ENCODE measurements at places on chromosomes 5 and 9.
A peak's percentile ranks its signal among the peaks of the same experiment; 100 is the strongest.

GRCh38 chr9:126874546-126875314, 14.3 kb downstream of the ZBTB34 start:
- no peak for DNase-seq

DNA sequence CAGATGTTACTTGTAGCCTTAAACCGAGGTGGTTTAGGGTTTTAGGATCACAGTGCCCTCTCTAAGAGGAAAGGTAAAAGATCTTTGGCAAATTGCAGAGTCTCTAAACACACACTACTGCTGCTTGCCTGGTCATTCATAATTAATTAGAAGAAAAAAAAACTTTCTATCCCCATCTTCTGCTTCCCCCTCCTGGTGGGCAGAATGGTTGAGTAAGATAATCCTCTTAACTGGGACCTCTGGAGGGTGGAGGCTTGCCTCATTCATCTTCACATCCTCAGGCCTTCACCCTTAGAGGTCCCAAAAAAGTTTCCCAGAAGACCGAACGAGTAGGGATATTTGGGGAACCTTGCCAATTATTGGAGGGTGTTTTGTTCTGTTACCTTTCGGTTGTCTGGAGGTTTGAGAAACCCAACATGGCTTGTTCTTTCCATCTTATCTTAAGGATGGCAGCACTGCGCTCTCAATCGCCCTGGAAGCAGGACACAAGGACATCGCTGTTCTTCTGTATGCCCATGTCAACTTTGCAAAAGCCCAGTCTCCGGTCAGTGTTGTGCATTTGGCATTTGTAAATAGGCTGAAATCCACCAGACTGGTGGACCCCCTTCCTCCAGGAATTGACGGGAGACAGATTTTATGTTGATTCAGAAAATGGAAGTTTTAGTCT, 97.3 kb upstream of the DMRT1 start:
- no peak for DNase-seq

- DNase-seq: no peak
Observed at GRCh38 chr5:127839496-127840197, 136.5 kb downstream of the CCDC192 start.

GRCh38 chr9:27340961-27341511, 44.1 kb upstream of the EQTN start:
- DNase-seq: peak; percentile 55

- no peak for DNase-seq
Observed at GRCh38 chr9:90848866-90849265, 47.2 kb downstream of the SYK start.

DNA sequence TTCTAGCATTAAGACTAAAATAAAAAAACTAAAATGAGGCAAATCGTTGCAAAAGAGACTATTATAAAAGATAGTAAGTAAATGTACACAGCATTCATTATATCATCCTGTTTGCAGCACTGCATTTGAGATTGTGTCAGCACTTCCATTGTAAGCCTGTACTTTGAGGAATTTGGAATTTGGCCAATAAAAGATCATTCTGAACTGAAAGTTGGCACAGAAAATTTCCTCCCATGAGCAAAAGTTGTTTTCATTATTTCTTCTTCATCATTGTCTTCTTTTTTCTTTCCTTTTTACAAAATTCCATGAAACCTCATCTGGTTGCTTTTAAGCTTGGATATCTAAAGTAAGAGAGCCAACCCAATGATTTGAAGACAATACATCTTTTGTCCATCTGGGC, 199.3 kb upstream of the ADAMTSL1 start:
- no peak for DNase-seq

DNA sequence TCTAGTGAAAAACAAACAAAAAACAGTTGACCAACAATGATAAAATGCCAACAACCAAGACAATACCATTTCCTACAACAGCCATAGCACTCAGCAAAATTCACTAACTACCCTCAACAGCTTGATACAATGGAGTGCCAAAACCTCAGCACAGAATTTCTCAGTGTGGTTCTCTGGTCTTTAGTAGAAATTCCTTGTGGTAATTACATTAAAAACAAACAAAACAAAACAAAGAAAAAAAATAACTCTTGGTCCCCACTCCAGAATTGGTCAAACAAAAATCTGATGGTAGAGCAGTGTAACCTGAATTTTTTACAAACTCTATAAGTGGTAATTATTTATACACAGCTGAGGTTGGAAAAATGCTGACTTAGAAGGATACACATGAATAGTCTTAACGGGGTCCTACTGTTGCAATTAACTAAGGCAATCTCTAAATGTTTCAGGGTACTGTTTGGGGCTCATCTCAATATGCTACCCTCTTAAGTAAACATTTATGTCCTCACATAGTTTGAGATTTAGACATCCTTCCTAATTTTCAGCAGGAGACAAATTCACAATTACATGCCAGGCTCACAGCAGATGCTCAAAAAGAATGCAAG, 13.8 kb downstream of the CSNK1A1 start:
- no peak for DNase-seq

DNA sequence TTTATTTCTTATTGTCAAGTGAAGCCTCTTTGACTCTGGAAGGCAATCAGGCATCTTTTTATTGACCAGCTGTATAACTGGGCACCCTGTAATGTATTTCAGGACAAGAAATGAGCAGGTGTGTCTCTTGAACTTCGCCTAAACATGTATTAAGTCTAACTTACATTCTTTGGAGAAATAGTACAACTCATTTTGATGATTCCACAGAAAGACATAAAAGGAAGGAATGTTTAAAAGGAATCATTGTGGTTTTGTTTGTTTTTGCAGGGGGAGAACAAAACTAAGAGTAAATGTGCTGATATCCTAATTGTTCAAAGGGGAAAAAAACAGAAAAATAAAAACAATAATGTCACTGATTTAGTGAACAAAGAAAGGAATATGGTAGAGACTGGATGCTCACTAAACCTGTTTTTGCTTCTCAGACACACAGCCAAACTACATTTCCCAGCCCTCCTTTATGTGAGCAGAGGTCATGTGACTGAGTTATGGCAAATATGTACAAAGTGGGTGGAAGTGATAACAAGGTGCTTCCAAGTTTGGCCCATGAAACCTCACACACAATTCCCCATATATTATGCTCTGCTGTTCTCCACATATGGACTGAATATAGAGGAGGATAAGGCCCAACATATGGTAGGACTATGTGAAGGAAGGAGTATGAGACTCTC, 150.6 kb upstream of the ACOT12 start:
- no peak for DNase-seq

All from GM23338 (cell line).